ENCODE measurements at places on chromosomes 4 and X. TPM values are rescaled to one million over a fixed set of nuclear protein-coding genes. Genes with fewer than 3 reads are reported as not detected.

DNA sequence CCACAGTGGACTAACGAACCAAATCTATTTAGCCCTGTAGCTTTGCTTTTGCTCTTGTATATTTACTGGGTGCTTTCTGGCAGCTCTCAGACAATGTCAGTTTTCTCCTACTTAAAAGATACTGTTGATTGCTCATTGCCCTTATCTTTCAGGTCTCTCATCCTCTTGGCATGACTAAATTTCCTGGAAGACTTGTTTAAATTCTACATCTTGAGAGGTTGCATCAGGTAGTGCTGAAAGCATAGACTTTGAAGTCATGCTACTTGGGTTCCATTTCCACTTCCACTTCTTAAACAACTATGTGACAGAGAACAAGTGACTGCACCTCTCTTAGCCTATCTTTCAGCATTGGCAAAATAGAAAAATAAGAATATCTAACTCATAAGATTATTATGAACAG lies 8.4 kb downstream of the TDO2 start:
- no peaks in the 10 kb centered on the region for H3K4me1 ChIP-seq
- H3K4me3 ChIP-seq, result no peak overlapping the region
- H3K27ac ChIP-seq, result no peak overlapping the region
- H3K36me3 ChIP-seq, result no peaks in the 10 kb centered on the region

Gene CPZ
- 10.0 TPM for total RNA-seq

- no peaks in the 10 kb centered on the region for H3K36me3 ChIP-seq
- DNase-seq, result no peak
- H3K27ac ChIP-seq, result no peak overlapping the region
These were observed 3.5 kb downstream of the SPINK2 start for GRCh38 chr4:56817840-56818491.

GRCh38 chr4:130008461-130008860 lies 912.5 kb downstream of the C4orf33 start:
- H3K36me3 ChIP-seq, result no peaks in the 10 kb centered on the region
- H3K4me3 ChIP-seq, result no peak overlapping the region
- DNase-seq, result no peak
- H3K27me3 ChIP-seq, result no peaks in the 10 kb centered on the region
- H3K4me1 ChIP-seq, result no peaks in the 10 kb centered on the region
- H3K27ac ChIP-seq, result no peak overlapping the region
